ENCODE measurements at places on chromosomes 6 and 20.

- DNase-seq, result no peak
Measured at GRCh38 chr20:47139934-47140535, 216.5 kb downstream of the ZMYND8 start.

DNA sequence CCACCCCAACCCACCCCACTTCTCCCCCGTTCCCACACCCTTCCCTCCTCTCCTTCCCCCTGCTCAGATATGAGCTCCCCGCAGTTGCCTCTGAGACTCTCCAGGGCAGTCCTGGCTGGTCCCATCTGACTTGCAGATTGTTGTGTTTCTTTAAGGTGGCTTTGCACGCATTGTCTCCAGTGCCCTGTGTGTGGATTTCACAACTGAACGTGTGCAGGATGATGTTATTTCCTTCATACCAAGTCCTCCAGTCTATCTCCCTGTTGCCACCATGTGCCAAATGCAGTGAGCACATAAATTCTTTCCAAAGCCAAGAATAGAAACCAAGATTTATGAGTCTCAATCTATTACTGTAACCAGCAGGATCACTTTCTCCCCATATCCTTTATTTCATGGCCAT lies 79.1 kb downstream of the TMEM242 start:
- no peak for DNase-seq

- DNase-seq, result no peak
Measured at GRCh38 chr6:21915707-21916260, 322.2 kb downstream of the SOX4 start.

- no peak for DNase-seq
Measured at GRCh38 chr20:38350879-38351775, 4.8 kb downstream of the LBP start.

DNA sequence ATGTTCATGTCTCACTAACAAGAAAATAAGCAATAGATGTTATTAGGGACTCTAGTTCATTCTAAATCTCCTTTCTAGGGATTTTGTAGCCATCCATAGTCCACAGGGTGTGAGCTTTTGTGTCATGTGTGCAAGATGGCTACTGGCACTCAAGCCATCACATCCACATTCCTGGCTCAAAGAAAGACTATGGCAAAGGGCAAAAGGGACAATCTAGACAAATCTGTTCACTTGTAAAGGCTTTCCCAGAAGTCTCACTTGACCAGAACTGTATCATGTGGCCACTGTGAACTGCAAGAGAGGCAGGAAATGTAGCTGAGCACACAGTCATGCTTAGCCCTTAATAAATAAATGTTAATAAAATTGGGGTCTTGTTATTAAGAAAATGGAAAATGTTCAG lies 212.6 kb upstream of the EXOC2 start:
- no peak for DNase-seq

GRCh38 chr6:160417550-160417949 lies 69.4 kb downstream of the SLC22A3 start:
- DNase-seq, result no peak
